ENCODE measurements at places on chromosomes 12 and 14.

DNA sequence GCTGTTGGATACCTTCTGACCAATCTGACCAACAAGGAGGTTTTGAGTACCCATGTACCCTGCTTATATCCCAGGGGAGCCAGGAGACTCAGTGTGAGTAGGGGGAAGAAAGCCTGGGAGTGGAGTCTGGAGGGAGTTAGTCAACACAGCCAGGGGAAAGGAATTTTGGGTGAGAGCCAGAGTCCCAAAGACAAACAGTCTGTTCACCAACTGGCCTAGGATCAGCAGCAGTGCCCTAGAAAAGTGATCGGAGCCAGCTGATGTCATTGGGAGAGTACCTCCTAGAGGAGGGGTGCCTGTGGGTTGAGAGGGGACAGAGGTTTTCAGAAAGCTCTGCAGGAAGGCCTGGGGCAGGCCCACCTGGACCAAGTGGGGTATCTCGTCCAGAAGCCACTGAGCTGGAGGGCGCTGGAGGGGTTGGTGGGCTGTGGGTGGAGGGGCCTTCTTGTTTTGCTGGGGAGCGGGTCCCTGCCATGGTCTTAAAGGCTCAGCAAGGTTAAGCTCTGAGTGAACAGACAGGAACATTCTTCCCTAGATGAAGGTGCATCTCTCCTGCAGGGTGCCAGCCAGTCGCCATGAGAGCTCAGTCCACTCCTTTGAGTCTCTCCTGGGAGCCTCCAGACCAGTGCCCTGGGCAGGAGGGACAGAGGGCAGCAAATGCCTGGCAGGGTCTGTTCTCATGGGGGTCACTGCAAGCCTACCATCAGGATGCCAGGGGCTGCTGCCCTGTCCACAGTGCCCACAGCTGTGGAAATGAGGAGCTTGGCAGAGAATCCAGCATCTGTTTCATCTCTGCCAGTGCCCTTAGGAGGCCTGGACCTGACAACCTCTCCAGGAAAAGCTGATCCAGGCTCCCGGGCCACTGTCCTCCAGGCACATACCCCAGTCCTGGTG is 63.6 kb downstream of the CHGA start:
- peak; percentile 40 for DNase-seq

- DNase-seq: no peak
These were observed 30.9 kb upstream of the EMP1 start for GRCh38 chr12:13165617-13166041.

GRCh38 chr14:55450539-55450938 is 10.1 kb upstream of the TBPL2 start:
- no peak for DNase-seq

- peak; percentile 60 for DNase-seq
These were observed 13.5 kb upstream of the FLRT2 start for GRCh38 chr14:85516239-85517113.

- no peak for DNase-seq
These were observed 1.7 kb downstream of the ZBTB42 start for GRCh38 chr14:104802394-104803184.

DNA sequence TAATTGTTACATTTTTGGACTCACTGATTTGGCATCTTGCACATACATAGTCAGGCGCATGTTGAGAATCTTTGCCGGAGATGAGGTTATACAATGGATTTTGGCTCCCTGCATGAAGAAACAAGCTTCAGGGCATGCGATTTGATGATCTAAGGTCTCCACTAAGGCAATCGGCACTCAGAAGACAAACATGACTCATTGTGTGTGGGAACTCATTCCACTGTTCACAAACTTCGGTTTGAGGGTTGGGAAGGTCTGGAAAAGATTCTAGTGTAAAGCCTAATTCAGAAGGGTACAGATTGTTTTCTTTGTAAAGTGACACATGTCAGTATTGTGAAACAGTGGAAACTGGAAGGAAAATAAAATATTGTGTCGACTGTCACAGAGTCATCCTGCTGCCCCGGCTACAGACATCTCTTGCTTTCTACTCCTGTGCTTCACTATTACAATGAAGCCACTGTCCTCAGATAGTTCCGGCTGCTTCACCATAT is 192.6 kb upstream of the HMGA2 start:
- peak; percentile 100 for DNase-seq

- DNase-seq: no peak
These were observed 20.2 kb upstream of the OASL start for GRCh38 chr12:121059031-121059898.

- DNase-seq: no peak
These were observed 23.6 kb upstream of the TCL1B start for GRCh38 chr14:95662376-95663186.

GRCh38 chr12:46164186-46164761 is 104.6 kb downstream of the SLC38A1 start:
- no peak for DNase-seq

GRCh38 chr14:32478050-32478449 is 149.0 kb downstream of the AKAP6 start:
- DNase-seq: no peak

- DNase-seq: no peak
These were observed 18.6 kb upstream of the PRKAB1 start for GRCh38 chr12:119649202-119649808.

GRCh38 chr12:981961-982360 is 9.1 kb upstream of the ERC1 start:
- DNase-seq: no peak

- DNase-seq: no peak
These were observed 209.6 kb upstream of the KRR1 start for GRCh38 chr12:75720812-75721641.

DNA sequence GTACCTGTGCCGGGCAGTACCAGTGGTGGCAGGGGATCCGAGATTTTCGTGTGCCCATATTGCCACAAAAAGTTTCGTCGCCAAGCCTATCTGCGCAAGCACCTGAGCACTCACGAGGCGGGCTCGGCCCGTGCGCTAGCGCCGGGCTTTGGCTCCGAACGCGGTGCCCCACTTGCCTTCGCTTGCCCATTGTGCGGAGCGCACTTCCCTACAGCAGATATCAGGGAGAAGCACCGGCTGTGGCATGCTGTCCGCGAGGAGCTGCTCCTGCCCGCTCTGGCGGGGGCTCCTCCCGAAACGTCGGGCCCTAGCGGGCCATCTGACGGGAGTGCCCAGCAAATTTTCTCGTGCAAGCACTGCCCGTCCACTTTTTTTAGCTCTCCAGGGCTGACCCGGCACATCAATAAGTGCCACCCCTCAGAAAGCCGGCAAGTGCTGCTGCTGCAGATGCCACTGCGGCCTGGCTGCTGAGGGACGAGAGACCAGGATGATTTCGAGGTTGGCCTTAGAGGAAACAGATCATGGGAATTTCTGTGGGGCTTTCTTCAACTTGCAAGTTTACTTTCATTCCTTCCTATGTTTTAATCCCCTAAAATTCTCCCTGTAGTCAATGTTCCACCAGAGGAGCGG is 1.6 kb downstream of the INSM2 start:
- no peak for DNase-seq

- DNase-seq: no peak
These were observed 42.2 kb upstream of the ATP23 start for GRCh38 chr12:57899010-57899662.

DNA sequence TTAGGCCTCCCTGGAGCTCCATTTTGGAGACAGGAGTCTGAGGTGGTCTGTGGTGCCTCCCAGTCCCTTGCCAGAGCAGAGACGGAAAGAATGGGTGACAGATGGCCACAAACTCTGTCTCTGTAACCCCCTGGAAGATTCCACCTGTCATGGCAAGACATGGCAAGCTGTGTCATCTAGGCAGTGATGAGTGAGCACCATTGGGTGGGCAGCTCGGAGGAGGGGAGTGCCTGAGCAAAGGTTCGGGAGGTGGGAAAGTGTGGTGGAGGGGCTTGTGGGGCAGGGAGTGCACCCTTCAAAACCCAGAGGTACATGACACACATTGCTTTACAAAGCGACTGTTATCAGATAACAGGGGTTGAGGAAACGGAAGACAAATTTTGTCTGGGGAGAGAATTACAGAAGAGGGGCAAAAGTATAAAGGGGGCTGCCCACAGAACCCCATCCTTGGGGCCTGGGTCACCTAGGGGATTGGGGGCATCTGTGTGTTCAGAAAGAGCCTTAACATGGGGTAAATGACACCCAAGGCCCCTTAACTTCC is 3.5 kb downstream of the RIN3 start:
- no peak for DNase-seq

- no peak for DNase-seq
These were observed 10.8 kb downstream of the ETNK1 start for GRCh38 chr12:22635812-22636211.

- no peak for DNase-seq
These were observed 21.7 kb downstream of the TMBIM6 start for GRCh38 chr12:49763006-49763591.

DNA sequence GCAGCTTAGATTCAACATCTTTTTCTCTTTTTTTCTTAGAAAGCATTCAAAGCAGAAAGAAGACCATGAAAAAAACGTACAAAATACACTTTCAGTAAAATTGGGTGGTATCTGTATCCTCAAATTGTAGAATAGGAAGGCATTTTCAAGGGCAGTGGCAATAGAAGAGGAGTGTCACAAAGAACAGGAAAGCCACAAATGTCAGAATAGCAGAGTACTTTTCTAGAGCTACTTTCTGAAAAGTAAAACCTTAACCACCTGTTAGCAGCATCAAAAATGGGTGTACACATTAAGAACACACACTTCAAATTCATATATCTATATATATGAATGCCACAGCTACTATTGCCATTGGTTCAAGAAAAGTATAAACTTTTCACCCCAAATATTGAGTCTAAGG is 412.1 kb upstream of the DCN start:
- DNase-seq: no peak

DNA sequence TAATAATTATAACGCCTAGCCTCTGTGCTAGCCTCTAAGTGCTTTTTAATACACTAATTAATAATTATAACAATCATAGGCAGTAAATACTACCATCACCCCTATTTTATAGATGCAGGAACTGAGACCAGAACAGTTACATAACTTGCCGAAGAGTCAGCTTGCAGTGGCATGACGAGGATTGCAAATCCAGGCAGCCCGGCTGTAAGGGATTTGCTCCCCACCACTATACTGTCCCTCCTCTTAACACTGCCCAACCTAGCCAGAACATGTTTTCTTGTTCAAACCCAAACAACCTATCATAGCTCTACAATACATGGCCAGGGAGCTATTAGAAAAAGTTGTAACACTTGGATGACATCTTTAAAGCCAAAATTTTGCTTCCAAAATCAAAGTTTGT is 33.9 kb upstream of the VASH1 start:
- DNase-seq: no peak

DNA sequence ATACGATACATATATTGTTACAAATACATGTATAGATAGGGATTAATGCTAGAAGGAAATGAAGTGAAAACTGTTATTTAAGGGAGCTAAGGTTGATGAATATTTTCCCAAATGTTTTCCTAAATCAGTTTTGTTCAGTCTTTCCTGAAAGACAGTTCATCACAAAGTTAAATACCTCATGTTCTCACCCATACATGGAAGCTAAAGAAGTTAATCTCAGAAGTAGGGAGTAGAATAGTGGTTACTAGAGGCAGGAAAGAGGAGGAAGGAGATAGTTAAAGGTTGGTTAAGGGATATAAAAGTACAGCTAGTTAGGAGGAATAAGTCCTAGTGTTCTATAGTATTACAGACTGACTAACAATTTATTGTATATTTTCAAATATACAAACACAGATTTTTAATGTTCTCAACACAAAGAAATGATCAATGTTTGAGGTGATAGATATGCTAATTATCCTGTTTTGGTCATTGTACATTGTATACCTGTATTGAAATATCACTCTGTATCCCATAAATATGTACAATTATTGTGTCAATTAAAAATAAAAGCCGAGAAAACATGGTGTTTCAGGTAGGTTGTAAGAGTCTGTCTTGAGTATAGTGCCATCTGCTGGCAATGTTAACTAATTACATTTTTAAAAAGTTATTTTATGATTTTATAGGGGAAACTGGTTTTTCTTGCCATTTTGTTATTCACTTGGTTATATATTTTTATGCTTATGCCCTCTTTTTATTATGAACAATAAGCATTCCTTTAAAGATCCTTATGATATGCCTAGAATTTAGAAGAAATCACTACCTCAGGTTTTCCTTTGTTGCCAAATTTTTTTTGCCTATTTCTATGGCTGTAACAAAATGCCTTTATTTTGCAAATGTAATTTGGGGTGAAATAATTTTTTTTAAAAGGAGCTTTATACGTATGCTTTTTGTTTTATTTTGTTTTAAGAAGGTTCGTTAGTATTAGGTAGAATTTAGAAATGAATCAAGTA is 26.9 kb downstream of the ZDHHC17 start:
- no peak for DNase-seq

Measured in skeletal muscle cell (primary cell).